Sigmoid colon (tissue), 7 donors: ENCODE measurements at places on chromosomes 3 and 15. TPM values are rescaled to one million over a fixed set of nuclear protein-coding genes. Genes with fewer than 3 reads are reported as not detected.
A peak's percentile ranks its signal among the peaks of the same experiment; 100 is the strongest.

GRCh38 chr15:89364341-89364740 lies 29.7 kb upstream of the POLG start:
- DNase-seq = no peak

DNA sequence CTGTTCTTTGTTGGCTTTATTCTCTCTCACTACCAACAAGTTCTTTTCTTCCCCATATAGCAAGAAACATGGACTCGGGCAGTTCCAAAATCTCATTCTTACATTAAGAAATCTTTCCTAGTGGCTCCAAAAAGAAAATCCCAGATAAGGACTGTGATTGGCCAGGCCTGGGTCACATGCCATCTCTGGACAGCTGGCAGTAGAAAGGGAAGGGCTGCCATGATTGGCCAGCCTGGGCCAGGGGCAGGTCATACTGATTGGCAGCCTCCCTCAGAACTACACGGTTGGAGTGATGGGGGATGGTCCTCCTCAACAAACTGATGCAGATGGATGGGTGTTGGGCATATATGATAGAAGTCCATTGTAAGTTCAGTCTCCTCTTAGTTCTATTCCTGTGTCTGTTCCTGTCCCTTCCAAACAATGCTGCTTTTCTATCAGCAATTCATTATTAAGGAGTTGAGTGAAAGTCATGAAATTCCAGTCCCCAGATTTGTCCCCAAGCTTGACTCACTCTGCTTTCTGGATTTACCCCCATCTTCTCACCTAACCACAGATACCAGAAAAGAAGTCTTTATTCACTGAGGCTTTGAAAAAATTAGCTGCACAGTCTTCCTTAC lies 175.5 kb downstream of the ATG7 start:
- no peak for DNase-seq

DNA sequence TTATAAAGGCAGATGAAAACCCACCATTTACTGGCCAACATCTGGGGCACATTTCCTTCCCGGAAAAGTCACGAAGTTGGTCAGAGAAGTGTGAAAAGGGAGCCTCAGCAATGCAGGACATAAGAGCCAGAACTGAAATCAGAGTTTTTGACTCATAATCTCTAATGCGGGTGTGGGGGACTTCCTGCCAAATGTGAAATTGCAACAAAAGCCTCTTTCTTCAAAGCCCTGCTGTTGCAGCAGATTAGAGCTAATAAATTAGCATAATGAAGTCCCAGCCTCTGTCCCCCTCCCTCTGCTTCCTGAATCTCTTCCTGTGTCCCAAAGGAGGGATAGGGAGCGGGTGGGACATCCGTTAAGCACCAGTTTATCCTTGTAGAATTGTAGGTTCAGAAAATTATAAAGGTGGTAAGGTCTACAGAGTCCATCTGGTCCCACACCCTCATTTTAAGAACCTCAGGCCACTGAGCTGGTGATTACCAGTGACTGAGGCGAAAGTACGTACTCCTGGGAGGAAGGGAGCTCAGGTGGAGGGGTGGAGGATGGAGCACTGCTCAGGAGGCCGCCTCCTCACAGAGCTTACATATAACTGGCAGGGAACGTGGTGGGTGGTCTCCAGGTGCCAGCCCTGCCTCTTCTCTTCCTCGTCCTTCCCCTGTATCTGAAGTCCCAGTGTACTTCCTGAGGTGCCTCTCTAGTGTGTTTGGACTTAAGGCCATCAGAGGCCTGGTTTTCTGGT lies 35.0 kb downstream of the ST6GAL1 start:
- no peak for DNase-seq

GRCh38 chr3:45979378-45979777 lies 16.2 kb downstream of the FYCO1 start:
- no peak for DNase-seq

DNA sequence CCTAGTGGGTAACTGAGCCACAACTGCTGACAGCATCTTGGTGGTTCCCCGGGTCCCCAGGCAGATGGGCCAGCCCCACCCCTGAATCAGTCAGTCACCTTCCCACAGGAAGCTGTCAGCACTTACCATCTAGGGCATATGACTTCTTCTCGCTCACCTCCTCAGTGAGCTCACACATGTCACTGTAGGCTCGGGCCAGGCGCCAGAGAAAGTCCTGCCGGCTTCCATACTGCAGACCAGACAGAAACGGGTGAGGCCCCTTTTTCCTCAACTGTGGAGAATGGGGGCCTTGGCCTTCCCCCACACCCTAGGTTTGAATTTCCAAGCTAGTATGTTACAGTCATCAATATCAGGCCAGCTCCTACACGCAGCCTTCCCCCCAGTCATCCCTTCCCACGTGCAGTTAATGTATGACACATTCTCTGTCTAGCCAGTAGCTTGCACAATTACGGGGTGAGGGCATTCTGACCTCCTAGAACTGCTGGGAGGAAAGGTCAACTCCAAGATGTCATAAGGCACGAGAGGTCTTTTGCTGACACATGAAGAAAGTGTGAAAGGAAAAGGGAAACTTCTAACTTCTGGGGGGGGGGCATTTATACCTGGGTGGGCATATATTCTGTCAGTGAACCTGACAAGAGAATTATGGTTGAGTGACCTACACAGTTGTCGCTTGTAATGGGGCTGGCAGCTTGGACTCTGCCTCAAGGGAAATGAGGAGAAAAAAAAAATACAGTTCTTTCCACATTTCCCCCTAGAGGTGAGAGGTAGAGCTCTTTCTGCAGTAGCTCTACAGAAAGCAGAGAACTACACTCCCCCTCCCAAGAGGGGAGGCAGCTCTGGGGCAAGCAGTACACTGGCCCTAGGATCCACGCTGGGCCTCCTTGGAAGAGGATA lies 10.9 kb downstream of the RMDN3 start:
- DNase-seq = peak; percentile 49

GRCh38 chr3:48974076-48974864 lies 15.8 kb upstream of the P4HTM start:
- DNase-seq = no peak

GRCh38 chr3:126155280-126155640 lies 25.1 kb downstream of the ALDH1L1 start:
- no peak for DNase-seq

DNA sequence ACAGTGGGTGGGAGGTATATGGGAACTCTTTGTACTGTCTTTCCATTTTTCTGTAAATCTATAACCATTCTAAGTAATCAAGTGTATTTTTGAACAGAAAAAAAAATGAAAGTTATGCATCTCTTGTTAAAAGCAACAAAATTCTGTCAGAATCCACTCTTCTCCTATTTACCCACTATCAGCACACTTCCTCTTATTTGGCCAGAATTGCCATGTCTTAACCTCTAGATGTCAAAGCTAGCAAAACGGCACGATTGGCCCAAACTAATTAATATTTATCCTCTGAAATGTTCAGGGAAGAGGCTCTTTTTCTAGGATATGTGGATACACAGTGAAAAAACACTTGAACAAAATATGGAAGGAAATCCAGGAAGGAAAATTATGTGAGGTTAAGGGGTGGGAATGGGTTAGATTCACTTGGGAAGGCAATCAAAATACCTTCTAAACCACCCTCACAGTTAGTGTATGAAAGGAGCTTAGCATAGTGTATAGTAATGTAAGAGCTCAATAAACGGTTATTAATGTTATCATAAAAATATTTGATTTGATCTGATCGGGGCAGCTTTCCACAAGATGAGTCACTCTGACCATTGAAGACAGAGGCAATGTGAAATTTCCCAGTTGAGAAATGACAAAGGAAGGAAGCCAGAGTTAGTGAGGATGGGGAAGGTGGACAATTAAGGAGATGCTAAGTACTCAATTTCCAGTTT lies 20.1 kb upstream of the TGFBR2 start:
- no peak for DNase-seq

GRCh38 chr3:177050501-177051237 lies 146.6 kb downstream of the TBL1XR1 start:
- no peak for DNase-seq

DNA sequence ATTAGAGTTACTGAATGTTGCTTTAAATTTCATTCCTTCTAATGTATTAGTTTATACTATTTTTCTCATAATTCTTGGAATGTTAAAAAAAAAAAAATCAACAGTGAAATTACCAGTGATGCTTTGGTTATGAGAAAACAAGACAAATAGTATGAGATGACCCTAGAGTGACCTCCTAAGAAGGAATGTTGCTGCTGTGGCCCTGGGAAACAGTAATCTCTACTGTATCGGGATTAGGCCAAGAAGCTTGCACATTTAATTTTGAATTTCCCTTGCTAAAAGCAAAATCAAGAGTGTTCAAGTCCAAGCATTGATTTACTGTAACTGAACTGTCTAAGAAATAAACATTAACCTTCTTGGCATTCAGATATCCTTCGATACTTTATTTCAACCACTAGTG lies 18.1 kb downstream of the TOPBP1 start:
- DNase-seq = no peak

- DNase-seq = no peak
These were observed 72.5 kb downstream of the GTPBP8 start for GRCh38 chr3:113063126-113063894.

DNA sequence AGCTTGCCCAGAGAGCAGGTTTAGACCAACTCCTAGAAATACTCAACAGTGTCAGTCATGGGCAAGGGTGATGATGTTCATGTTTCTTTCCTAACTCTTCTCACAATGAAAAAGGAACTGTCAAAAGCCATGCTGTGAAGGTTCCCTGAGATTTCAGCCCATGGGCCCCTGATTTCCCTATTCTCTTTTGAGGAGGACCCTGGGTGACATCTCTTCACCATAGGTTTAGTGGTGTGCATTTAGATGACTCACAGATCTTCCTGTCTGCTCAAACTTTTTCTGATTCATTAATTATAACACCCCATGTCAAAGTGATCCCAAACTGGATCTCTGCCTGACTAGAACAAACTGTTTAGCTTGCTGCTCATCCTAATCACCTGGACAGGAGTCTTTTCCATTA lies 108.0 kb downstream of the BBX start:
- DNase-seq = no peak

DNA sequence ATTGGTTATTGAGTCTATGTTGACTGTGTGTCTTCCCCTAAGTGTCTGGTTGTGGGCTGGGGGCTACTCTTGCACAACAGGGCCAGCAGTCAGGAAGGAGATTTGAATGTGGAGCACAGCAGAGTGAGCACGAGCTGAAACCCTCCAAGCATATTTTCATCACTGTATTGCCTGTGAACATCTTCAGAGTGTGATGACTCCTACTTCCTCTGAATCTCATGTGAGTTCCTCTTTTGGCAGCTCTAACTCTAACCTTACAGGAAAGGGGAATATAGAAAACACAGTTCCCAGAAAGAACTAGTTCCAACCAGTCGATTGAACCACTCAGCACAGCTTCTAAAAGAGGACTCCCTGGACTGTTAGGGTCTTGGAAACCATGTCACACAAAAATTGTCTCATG lies 211.6 kb downstream of the RAP2B start:
- DNase-seq = no peak

DNA sequence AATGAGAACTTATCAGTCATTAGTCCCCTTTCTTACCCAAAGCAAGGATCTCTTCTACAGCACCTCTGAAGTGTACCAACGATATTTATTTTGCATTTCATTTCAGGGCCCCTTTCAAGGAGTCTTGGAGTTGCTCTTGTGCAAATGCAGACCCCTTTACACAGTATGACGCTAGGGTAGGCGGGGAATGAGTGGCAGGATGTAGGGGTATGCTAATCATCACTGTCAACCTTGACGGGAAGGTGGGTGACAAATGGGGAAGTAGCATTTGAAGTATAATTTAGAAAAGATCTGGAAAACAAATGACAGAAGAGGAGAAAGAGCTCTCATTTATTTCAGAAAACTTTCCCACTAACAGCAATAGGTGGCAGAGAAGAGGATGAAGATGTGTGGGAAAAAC lies 94.4 kb downstream of the LRRN1 start:
- no peak for DNase-seq

GRCh38 chr15:99718421-99718820 lies 14.8 kb downstream of the LYSMD4 start:
- DNase-seq = no peak

DNA sequence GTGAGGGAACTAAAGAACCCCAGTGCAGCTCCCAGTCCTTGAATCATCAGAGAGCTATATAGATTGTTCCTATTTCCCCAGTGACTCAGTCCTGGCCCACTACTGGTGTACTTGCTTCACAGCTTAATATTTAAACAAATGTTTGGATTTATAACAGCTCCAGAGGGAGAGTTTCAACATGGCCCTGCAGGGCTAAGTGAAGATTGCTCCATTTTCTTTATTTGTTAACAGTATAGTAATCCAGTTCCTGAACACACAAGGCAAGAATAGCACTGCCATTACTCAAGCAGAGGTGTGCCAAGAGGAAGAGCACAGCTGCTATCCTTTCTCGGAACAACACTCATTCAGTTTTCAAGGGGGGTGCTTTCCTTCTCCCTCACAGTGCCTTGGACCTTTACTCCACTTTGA lies 6.5 kb downstream of the SQOR start:
- peak; percentile 89 for DNase-seq

DNA sequence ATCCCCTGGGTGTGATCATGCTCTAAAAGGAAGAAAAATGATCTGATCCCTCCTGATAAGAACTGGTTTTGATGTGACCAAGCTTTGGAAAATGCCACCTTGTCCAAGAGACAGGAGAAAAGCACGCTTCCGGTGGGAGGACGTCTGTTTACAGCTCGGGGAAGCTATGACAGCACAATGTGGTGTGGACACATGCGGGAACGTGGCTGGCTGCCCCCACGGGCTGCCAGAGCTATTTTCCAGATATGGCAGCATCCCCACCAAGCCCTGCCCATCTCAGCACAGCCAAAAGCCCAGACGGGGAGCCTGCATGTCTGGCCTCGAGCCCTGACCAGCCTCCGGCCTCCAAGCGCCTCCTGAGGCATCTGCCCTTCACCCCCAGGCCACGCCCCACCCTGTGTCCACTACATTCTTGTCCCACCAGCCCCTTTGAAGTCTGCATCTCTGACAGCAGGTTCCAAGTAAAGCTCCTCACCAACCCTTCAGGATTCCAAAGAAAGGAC lies 63.2 kb upstream of the HRH1 start:
- DNase-seq = peak; percentile 82

DNA sequence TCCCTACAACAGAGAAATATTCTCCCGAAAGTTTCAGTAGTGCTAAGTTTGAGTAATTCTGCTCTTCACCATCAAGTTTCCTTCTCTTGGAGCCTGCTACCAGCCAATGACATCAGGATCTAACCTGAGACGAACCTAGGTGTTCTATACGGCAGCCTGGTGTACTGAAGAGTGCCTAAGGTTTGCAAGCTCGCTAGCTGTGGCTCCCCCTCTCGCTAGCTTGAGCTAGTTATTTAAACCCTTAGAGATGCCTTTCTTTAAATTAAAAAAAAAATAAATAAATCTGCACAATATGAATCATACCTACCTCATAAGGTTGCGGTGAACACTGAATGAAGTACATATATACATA lies 1.4 kb upstream of the COL8A1 start:
- no peak for DNase-seq

- DNase-seq = no peak
These were observed 586 bp upstream of the LSMEM2 start for GRCh38 chr3:50278123-50278879.

The ANKUB1 gene
- not detected for total RNA-seq

The PAK6 gene
- total RNA-seq = 1.4 TPM

The SKOR1 gene
- total RNA-seq = not detected

The EFHB gene
- total RNA-seq = 0.41 TPM

The DNAH12 gene
- not detected for total RNA-seq

The IQCF5 gene
- not detected for total RNA-seq

The IL17RE gene
- total RNA-seq = 1.8 TPM

The ABHD6 gene
- total RNA-seq = 33.5 TPM
